ENCODE measurements at places on chromosomes 2 and 18.

DNA sequence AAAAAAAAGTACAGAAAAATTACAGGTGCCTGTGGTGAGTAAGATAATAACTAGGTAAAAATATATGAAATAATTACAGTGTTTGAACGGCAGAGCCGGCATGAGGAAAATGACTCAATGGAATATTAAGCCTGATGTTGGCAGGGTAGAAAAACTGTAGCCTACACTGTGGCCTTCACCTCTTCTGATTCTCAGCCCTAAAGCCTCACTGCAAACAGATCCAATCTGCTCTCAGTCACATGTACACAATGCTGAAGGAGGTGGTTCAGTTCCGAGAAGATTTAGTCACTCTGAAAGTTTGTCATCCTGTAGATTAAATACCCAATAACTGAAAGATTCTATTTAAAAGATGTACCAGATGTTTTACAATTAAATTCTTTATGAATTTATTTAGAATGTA, 66.9 kb upstream of the MAP3K20 start:
- H3K27ac ChIP-seq, result no peak overlapping the region
- no peaks in the 10 kb centered on the region for H3K36me3 ChIP-seq
- H3K4me3 ChIP-seq, result no peak overlapping the region
- H3K27me3 ChIP-seq, result peaks cover 4% of the 10 kb centered on the region
- no peaks in the 10 kb centered on the region for H3K4me1 ChIP-seq

- DNase-seq, result no peak
- H3K4me1 ChIP-seq, result no peaks in the 10 kb centered on the region
- no peak overlapping the region for H3K27ac ChIP-seq
- H3K27me3 ChIP-seq, result peaks cover 24% of the 10 kb centered on the region
Observed at GRCh38 chr2:129428086-129428660, 551.3 kb upstream of the RAB6C start.

GRCh38 chr2:223837287-223838061, at the start of gene AP1S3:
Gene AP1S3, minus strand, starts transcription at chr2:223837582. Its CDS starts 132 bp downstream, at chr2:223837450.
- H3K4me3 ChIP-seq, result peak within 1 kb of the TSS; percentile 96
- no peaks in the 10 kb centered on the region for H3K27me3 ChIP-seq
- peak; percentile 81 for DNase-seq
- H3K27ac ChIP-seq, result peak within 1 kb of the TSS; percentile 94

DNA sequence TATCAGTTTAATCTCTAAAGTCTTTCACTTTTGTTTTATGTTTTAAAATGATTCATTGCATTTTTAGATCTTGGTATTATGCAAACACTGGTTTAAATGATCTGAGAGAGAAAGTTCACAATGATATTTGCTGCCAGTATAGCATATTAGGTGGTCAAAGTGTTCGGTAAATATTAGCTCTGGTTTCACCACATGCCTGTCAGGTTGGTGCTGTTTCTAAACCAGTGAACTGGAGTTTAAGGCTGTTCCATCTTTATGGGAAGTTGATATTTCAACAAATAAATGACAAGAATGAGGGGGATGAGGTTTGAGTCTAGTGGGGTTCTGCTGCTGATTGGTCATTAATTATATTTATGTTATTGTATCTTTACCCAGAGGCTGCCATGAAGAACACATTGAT, 436.4 kb downstream of the DCDC2C start:
- no peak for DNase-seq
- no peaks in the 10 kb centered on the region for H3K27me3 ChIP-seq
- no peaks in the 10 kb centered on the region for H3K36me3 ChIP-seq
- H3K27ac ChIP-seq, result no peak overlapping the region

DNA sequence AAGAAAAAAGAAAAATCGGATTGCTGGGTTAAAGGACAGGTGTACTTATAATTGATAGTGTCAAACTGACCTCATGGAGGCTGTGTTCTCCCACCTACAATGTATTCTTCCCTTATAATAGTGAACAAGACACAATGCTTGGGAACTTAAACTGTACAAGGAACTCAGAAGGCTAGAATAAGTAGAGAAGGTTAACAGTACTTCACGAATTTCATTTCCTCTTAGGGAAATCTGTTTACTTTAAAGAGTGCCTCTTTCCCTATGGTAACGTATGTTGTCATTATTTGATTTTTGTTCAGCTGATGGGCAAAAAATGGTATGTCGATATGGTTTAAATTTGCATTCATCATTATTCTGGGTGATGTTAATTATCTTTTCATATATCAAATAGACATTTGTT, 9.2 kb upstream of the HK2 start:
- no peak overlapping the region for H3K27ac ChIP-seq
- H3K4me1 ChIP-seq, result peaks cover 2% of the 10 kb centered on the region
- no peaks in the 10 kb centered on the region for H3K36me3 ChIP-seq
- no peak overlapping the region for H3K4me3 ChIP-seq
- DNase-seq, result no peak

- no peaks in the 10 kb centered on the region for H3K36me3 ChIP-seq
- peaks cover 34% of the 10 kb centered on the region for H3K27me3 ChIP-seq
- DNase-seq, result no peak
- H3K4me3 ChIP-seq, result no peak overlapping the region
- H3K27ac ChIP-seq, result no peak overlapping the region
Observed at GRCh38 chr2:216770717-216771116, 75.4 kb upstream of the IGFBP5 start.

GRCh38 chr2:102159295-102159694, 16.7 kb downstream of the IL1R1 start:
- H3K4me3 ChIP-seq, result no peak overlapping the region
- DNase-seq, result no peak
- H3K27me3 ChIP-seq, result peaks cover 10% of the 10 kb centered on the region
- H3K36me3 ChIP-seq, result no peaks in the 10 kb centered on the region

DNA sequence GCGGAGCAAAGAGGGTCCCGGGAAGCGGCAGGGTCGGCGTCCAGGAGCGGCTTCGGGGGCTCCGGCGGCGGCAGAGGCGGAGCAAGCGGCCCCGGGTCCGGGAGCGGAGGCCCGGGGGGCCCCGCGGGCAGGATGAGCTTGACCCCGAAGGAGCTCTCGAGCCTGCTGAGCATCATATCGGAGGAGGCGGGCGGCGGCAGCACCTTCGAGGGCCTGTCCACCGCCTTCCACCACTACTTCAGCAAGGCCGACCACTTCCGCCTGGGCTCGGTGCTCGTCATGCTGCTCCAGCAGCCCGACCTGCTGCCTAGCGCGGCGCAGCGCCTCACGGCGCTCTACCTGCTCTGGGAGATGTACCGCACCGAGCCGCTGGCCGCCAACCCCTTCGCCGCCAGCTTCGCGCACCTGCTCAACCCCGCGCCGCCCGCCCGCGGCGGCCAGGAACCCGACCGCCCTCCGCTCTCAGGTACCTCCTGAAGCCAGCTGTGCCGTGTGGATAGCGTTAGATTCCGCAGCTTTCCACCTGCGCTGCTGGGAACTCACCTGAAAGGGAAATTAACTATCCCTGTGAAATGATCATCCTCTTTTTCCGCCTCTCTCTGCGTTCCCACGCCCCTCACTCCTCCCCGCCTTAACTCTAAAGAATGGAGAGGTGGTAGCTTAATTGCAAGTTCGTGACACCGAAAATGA, 472 bp downstream of the CNOT11 start:
- peak overlapping the region; percentile 95 for H3K27ac ChIP-seq
- H3K36me3 ChIP-seq, result peaks cover 15% of the 10 kb centered on the region
- DNase-seq, result peak; percentile 59
- peaks cover 21% of the 10 kb centered on the region for H3K4me1 ChIP-seq
- no peaks in the 10 kb centered on the region for H3K27me3 ChIP-seq

DNA sequence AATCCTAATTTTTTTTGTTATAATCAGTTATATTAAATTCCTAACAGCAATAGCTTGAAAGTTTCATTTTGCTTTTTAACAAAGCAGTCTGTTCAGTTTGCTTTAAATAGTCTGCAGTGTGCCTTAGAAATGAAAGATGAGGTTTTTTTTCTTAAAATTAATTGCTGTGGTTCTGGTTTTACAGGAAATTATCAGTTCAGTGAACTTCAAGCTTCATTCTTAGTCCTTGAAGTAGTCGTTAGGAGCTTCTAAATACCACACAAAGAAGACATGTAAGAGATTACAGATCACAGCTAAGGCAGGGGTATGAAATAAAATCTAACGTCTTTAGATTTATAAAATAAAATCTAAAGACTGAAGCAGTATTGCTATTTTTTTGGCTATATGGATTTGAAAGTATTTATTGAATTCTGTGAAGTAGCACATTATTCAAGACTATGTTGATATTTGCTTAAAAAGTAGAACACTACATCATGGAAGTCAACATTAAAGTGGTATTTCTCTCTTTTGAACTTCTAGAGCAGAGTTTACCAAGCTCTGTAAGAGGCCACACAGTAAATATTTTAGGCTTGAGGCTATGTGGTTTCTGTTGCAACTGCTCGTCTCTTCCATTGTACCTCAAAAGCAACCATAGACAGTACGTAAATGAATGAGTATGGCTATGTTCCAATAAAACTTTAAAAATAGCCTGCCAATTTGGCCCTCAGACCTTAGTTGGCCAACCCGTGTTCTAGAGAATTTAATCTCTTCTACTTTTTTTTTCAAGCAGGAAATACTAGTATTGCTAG, 81.5 kb upstream of the STON1 start:
- no peaks in the 10 kb centered on the region for H3K27me3 ChIP-seq
- H3K4me3 ChIP-seq, result peak overlapping the region; percentile 23
- no peak for DNase-seq
- peak overlapping the region; percentile 72 for H3K27ac ChIP-seq
- peaks cover 13% of the 10 kb centered on the region for H3K36me3 ChIP-seq
- peaks cover 14% of the 10 kb centered on the region for H3K4me1 ChIP-seq

GRCh38 chr2:10002681-10003080, 40.7 kb upstream of the KLF11 start:
- H3K27me3 ChIP-seq, result peaks cover 28% of the 10 kb centered on the region
- no peak for DNase-seq
- no peaks in the 10 kb centered on the region for H3K36me3 ChIP-seq
- no peak overlapping the region for H3K27ac ChIP-seq

- DNase-seq, result no peak
- H3K27me3 ChIP-seq, result peaks cover 20% of the 10 kb centered on the region
- no peak overlapping the region for H3K27ac ChIP-seq
- no peaks in the 10 kb centered on the region for H3K36me3 ChIP-seq
Observed at GRCh38 chr18:9740071-9740470, 32.0 kb downstream of the RAB31 start.

GRCh38 chr18:48908916-48909315, 41.8 kb downstream of the SMAD7 start:
- peaks cover 15% of the 10 kb centered on the region for H3K36me3 ChIP-seq
- H3K27ac ChIP-seq, result no peak overlapping the region
- H3K4me1 ChIP-seq, result peaks cover 7% of the 10 kb centered on the region
- no peak overlapping the region for H3K4me3 ChIP-seq

DNA sequence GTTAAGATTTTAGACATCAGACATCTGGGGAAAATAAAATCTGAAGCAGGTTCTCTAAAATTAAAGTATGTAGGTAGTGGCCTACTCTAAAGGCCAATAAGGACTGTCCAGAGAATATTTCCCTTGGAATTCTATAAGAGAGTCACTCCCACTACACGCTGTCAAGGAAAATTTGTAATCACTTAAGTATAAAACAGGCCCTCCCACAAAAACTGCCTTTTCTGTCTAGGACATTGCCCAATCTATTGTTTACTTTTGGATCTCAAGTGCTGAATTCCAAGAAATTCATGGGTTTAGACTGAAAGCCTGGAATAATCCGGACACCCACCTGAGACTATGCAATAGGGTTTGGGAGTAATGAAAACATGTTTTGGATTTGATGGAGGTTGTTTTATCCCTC, 1.7 kb upstream of the SRBD1 start:
- no peak overlapping the region for H3K4me3 ChIP-seq
- H3K27ac ChIP-seq, result no peak overlapping the region

DNA sequence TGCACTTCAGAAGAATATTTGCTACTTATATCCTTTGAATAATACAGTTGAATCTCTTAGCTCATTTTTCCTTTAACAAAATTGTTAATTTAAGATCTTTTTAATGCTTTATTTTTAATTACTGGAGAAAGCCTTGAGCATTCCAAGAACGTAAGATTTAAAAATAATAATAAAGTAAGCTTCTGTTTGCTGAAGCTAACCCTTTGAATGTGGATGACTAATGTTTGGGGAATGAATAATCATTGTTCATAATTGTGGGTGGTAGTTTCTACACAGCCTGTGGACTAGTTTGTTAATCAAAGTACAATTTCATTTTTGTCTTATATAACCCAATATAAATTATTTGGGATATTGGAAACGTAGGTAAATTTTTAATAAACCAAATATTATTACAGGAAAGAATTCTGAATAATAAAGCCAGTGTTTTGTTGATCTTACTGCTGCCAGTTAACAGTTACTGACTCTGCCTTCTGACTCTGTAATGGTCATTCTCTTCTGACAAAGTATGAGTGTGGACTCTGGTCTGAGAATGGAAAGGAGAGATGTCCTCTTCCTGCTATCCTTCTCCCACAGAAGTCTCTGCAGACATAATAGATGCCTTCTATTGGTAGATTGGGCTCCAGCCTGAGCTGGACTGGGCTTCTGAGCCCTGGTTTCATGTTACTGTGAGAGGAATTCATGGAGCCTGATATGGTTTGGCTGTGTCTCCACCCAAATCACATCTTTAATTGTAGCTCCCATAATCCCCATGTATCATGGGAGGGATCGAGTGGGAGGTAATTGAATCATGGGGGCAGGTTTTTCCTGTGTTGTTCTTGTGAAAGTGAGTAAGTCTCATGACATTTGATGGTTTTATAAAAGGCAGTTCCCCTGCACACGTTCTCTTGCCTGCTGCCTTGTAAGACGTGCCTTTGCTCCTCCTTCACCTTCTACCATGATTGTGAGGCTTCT, 292.7 kb upstream of the SLC39A10 start:
- no peaks in the 10 kb centered on the region for H3K27me3 ChIP-seq
- H3K27ac ChIP-seq, result no peak overlapping the region
- no peak for DNase-seq

DNA sequence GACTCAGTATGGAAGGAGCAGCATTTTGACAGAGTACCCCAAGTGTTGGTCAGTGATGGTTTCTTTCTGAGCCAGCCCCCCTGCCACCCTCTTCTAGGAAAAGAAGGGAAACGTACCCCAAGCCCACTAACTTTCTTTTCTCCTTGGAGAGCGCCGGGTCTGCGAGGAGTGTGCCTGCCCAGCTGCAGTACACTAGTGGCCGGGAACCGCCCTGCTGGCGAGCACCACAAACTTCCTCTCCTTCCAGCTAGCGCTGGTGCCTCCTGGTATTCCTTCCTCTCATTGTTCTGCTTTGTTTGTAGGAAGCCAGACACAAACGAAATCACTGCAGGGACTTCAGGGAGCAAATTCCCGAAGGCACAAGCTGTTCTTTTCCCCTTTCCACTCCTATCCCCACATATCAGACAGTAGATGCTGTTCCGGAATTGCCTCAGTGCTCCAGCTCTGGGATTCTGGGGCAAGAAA, 1.8 kb downstream of the CCDC85A start:
- H3K36me3 ChIP-seq, result no peaks in the 10 kb centered on the region
- DNase-seq, result no peak
- H3K4me3 ChIP-seq, result peak overlapping the region; percentile 72

GRCh38 chr2:128639693-128640092, 321.0 kb upstream of the HS6ST1 start:
- H3K27ac ChIP-seq, result no peak overlapping the region
- no peak for DNase-seq
- peaks cover 17% of the 10 kb centered on the region for H3K4me1 ChIP-seq
- no peaks in the 10 kb centered on the region for H3K27me3 ChIP-seq
- no peaks in the 10 kb centered on the region for H3K36me3 ChIP-seq

- no peak overlapping the region for H3K4me3 ChIP-seq
- no peak overlapping the region for H3K27ac ChIP-seq
- H3K4me1 ChIP-seq, result no peaks in the 10 kb centered on the region
- H3K36me3 ChIP-seq, result no peaks in the 10 kb centered on the region
Observed at GRCh38 chr2:145199827-145200706, 680.1 kb upstream of the ZEB2 start.

GRCh38 chr2:140247451-140248195, 1467.4 kb upstream of the NXPH2 start:
- no peak overlapping the region for H3K4me3 ChIP-seq
- no peak overlapping the region for H3K27ac ChIP-seq
- DNase-seq, result no peak
- no peaks in the 10 kb centered on the region for H3K4me1 ChIP-seq
- no peaks in the 10 kb centered on the region for H3K36me3 ChIP-seq
